Small intestine (tissue), 16 donors: ENCODE measurements at places on chromosomes 7 and 10.

- H3K4me1 ChIP-seq, result no peaks in the 10 kb centered on the region
- H3K36me3 ChIP-seq, result no peaks in the 10 kb centered on the region
These were observed 144.1 kb upstream of the NRG3 start for GRCh38 chr10:81730891-81731290.

DNA sequence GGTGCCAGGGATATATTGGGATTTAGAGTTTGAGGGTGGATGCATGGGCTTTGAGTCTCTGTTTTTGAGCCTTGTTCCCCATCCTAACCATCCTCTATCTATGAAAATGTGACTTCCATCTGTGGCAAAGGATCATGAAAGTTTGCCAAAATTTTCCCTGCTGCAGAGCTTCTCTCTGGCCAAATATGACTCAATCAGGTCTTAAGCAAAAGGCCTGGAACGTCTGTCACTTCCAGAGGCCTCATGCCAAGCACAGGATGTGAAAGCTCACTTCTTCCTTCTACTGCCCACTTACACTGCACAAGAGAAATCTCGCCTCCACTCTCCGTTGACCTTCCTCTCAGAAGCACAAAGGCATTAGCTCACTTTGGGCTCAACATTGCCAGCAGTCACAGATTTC is 696.9 kb upstream of the NRP1 start:
- H3K4me1 ChIP-seq, result no peaks in the 10 kb centered on the region
- H3K36me3 ChIP-seq, result no peaks in the 10 kb centered on the region
- DNase-seq, result no peak

- H3K4me1 ChIP-seq, result peaks cover 5% of the 10 kb centered on the region
- H3K4me3 ChIP-seq, result peak overlapping the region; percentile 93
- peak overlapping the region; percentile 89 for H3K27ac ChIP-seq
- peaks cover 15% of the 10 kb centered on the region for H3K36me3 ChIP-seq
- peak; percentile 71 for DNase-seq
These were observed 537 bp downstream of the FOXK1 start for GRCh38 chr7:4682621-4683042.

- no peaks in the 10 kb centered on the region for H3K36me3 ChIP-seq
- H3K4me1 ChIP-seq, result no peaks in the 10 kb centered on the region
- no peak overlapping the region for H3K27ac ChIP-seq
- DNase-seq, result no peak
- H3K27me3 ChIP-seq, result no peaks in the 10 kb centered on the region
These were observed 495.1 kb upstream of the POT1 start for GRCh38 chr7:125424721-125425120.

GRCh38 chr7:18087026-18087686 is 59.5 kb upstream of the PRPS1L1 start:
- H3K27ac ChIP-seq, result no peak overlapping the region
- DNase-seq, result peak; percentile 39
- H3K27me3 ChIP-seq, result peaks cover 26% of the 10 kb centered on the region
- H3K4me1 ChIP-seq, result no peaks in the 10 kb centered on the region
- H3K4me3 ChIP-seq, result peak overlapping the region; percentile 53

DNA sequence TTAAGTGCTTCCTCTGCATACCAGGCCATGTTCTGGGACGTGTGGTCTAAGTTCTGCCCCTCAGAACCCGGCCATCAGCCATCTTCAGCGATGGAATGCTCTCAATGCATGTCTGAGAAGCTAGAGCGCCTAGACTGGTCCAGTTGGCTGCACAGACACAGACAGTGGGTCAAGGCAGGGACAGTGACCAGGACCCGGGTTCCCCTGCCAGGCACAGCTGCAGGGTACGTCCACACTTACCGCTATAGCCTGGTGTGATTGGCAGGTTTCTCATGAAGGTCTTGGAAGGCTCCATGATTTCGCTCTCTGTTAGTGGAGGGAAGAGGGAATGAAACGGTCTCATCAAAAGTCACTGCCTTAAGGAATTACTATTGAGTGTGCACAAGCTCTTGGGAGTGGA is 47.3 kb downstream of the PNLIPRP2 start:
- H3K27ac ChIP-seq, result no peak overlapping the region
- no peaks in the 10 kb centered on the region for H3K4me1 ChIP-seq
- no peak overlapping the region for H3K4me3 ChIP-seq
- no peaks in the 10 kb centered on the region for H3K36me3 ChIP-seq
- DNase-seq, result no peak

- no peak overlapping the region for H3K4me3 ChIP-seq
- peaks cover 44% of the 10 kb centered on the region for H3K4me1 ChIP-seq
- DNase-seq, result peak; percentile 77
- H3K36me3 ChIP-seq, result peaks cover 97% of the 10 kb centered on the region
These were observed 17.2 kb downstream of the STX1A start for GRCh38 chr7:73702226-73702625.

- no peaks in the 10 kb centered on the region for H3K27me3 ChIP-seq
- no peak overlapping the region for H3K27ac ChIP-seq
- no peak for DNase-seq
- no peak overlapping the region for H3K4me3 ChIP-seq
- no peaks in the 10 kb centered on the region for H3K36me3 ChIP-seq
These were observed 80.7 kb upstream of the HDAC9 start for GRCh38 chr7:18414885-18415284.

DNA sequence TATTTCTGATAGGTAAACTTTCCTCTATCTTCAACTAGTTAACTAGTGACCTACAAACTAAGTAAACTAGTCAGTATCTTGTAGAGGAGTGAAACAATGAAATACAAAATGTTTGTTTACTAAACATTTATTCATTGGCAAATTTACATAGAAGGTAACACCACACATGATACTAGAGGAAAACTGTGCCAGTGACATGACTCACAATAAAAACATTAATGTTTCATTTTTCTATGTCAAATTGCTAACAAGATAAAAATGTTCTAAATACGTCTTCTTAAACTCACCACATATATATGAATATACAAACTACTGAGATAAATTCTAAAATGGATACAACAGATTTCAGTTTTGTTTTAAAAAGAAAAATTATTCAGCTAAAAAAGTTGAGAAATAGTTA is 471.3 kb downstream of the PARD3 start:
- no peak for DNase-seq
- no peak overlapping the region for H3K27ac ChIP-seq
- peaks cover 7% of the 10 kb centered on the region for H3K4me1 ChIP-seq
- no peak overlapping the region for H3K4me3 ChIP-seq

- H3K27me3 ChIP-seq, result no peaks in the 10 kb centered on the region
- no peaks in the 10 kb centered on the region for H3K4me1 ChIP-seq
- no peak overlapping the region for H3K4me3 ChIP-seq
- no peaks in the 10 kb centered on the region for H3K36me3 ChIP-seq
These were observed 51.9 kb downstream of the GNAT3 start for GRCh38 chr7:80459776-80460510.

GRCh38 chr10:80411681-80412220 is 3.4 kb downstream of the PRXL2A start:
- no peaks in the 10 kb centered on the region for H3K36me3 ChIP-seq
- peaks cover 76% of the 10 kb centered on the region for H3K4me1 ChIP-seq
- DNase-seq, result no peak
- no peak overlapping the region for H3K4me3 ChIP-seq
- H3K27ac ChIP-seq, result no peak overlapping the region

DNA sequence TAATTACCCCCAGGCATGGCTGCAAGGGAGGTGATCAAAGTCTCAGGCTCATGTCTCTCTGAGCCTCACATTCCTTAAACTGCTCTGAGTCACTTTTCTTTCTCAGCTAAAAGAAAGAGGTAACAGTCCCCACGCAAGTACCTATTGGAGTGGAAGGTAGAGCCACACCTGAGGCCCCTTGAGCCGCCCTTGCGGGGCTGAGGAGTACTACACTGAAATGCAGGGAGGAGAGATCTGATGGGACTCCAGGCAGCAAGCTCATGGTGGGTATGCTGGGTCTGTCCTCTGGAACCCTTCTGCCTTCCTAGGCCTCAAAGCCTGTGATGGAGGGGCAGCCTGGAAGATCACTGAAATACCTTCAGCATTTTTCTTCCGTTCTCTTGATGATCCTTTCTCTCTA is 960.0 kb downstream of the DNAJB9 start:
- no peaks in the 10 kb centered on the region for H3K4me1 ChIP-seq
- H3K36me3 ChIP-seq, result no peaks in the 10 kb centered on the region
- no peak for DNase-seq
- H3K27me3 ChIP-seq, result no peaks in the 10 kb centered on the region
- no peak overlapping the region for H3K4me3 ChIP-seq

GRCh38 chr7:142855756-142856564 is 1.1 kb downstream of the EPHB6 start:
- H3K4me1 ChIP-seq, result no peaks in the 10 kb centered on the region
- no peaks in the 10 kb centered on the region for H3K36me3 ChIP-seq
- peaks cover 10% of the 10 kb centered on the region for H3K27me3 ChIP-seq
- no peak overlapping the region for H3K4me3 ChIP-seq

GRCh38 chr7:112199035-112199655 is 7.1 kb downstream of the DOCK4 start:
- no peaks in the 10 kb centered on the region for H3K36me3 ChIP-seq
- H3K27me3 ChIP-seq, result peaks cover under 1% of the 10 kb centered on the region
- no peak overlapping the region for H3K4me3 ChIP-seq

- peak; percentile 37 for DNase-seq
- no peak overlapping the region for H3K27ac ChIP-seq
- peak overlapping the region; percentile 46 for H3K4me3 ChIP-seq
- no peaks in the 10 kb centered on the region for H3K36me3 ChIP-seq
- peaks cover 43% of the 10 kb centered on the region for H3K27me3 ChIP-seq
These were observed 32.8 kb upstream of the SFTPD start for GRCh38 chr10:79981450-79982361.

- H3K27me3 ChIP-seq, result no peaks in the 10 kb centered on the region
- peaks cover 64% of the 10 kb centered on the region for H3K36me3 ChIP-seq
- DNase-seq, result no peak
- no peak overlapping the region for H3K4me3 ChIP-seq
- no peak overlapping the region for H3K27ac ChIP-seq
These were observed 10.9 kb upstream of the BHLHA15 start for GRCh38 chr7:98200364-98200763.

DNA sequence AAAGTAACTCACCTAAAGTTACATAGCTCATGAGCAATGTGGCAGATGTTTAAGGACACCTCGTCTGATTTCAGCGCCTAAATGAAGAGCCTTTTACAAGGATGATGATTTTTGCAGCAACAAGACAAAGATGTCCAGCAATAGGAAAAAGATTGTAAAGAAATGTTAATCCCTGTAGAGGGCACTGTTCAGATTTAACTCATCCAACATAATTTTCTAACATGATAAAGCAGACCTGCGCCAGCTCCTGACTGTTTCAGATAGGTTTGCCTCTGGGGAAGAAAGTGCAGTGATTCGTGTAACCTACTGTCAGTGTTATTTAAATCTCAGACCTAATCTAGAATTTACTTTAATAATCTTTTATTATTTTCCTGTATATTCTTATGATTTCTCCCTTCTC is 595.2 kb downstream of the AUTS2 start:
- H3K4me3 ChIP-seq, result no peak overlapping the region
- H3K36me3 ChIP-seq, result no peaks in the 10 kb centered on the region
- H3K27ac ChIP-seq, result no peak overlapping the region
- no peaks in the 10 kb centered on the region for H3K27me3 ChIP-seq
- DNase-seq, result peak; percentile 49

GRCh38 chr10:23412223-23412622 is 26.7 kb upstream of the OTUD1 start:
- no peaks in the 10 kb centered on the region for H3K27me3 ChIP-seq
- H3K4me1 ChIP-seq, result no peaks in the 10 kb centered on the region
- H3K4me3 ChIP-seq, result no peak overlapping the region

DNA sequence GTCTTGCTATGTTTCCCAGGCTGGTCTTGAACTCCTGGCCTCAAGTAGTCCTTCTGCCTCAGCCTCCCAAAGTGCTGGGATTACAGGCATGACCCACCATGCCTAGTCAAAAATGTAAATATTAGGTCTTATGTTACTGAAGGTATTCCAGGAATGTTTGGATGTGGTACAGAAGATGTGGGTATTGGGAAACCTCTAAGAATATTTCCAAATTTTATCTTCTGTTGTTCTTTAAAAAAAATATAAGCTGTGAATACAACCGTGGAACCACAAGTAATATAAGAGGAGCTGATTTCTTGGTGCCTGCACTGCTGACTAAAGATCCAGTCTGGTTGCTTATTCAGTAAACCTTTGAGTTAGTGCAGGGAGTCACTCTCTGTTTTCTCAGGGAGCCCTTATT is 178.3 kb downstream of the AUTS2 start:
- no peaks in the 10 kb centered on the region for H3K4me1 ChIP-seq
- DNase-seq, result no peak
- no peak overlapping the region for H3K27ac ChIP-seq
- no peaks in the 10 kb centered on the region for H3K27me3 ChIP-seq

DNA sequence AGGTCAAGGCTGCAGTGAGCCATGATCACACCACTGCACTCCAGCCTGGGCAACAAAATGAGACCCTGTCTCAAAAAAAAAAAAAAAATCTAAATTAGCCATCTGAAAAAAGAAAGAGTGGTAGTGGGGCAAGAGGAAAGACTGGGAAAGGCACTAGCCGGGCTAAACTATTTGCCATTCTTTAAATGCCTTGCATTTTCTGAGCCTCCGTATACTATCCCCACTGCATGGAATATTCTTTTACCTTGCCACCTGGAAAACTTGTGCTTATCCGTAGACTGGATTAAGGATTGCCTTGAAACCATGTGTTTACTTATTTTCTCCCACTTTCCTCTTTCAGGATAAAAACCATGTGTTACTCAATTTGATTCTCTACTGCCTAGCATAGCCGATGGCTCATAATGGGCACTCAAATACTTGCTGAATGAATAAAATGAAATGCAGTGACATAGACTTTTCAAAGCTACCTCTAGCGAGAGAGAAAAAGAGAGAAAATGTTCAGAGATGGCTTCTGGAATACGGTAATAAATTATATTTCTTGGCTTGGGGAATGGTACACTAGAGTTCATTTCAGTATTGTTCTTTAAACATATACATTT is 30.6 kb downstream of the HYCC1 start:
- no peaks in the 10 kb centered on the region for H3K4me1 ChIP-seq
- H3K27ac ChIP-seq, result no peak overlapping the region
- no peak for DNase-seq
- no peaks in the 10 kb centered on the region for H3K27me3 ChIP-seq
- no peak overlapping the region for H3K4me3 ChIP-seq

GRCh38 chr7:110051372-110051771 is 1039.6 kb upstream of the LRRN3 start:
- H3K4me1 ChIP-seq, result no peaks in the 10 kb centered on the region
- DNase-seq, result no peak
- no peaks in the 10 kb centered on the region for H3K36me3 ChIP-seq
- no peak overlapping the region for H3K27ac ChIP-seq
- H3K4me3 ChIP-seq, result no peak overlapping the region

DNA sequence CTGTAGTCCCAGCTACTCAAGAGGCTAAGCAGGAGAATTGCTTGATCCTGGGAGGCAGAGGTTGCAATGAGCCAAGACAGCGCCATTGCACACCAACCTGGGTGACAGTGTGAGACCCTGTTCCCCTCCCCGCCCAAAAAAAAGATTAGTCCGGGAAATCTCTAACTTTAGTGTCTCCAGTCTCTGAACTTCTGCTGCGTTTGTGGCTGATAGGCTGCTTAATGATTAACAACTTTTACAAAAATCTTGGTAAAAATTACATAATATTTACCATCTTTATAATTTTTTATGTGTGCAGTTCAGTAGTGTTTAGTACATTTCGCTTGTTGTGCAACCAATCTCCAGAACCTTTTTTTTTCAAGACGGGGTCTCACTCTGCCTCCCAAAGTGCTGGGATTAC is 9.7 kb upstream of the PLAU start:
- DNase-seq, result no peak
- no peak overlapping the region for H3K4me3 ChIP-seq
- peaks cover 2% of the 10 kb centered on the region for H3K4me1 ChIP-seq
- no peaks in the 10 kb centered on the region for H3K27me3 ChIP-seq
- no peaks in the 10 kb centered on the region for H3K36me3 ChIP-seq
